Activated CD4-positive, alpha-beta T cell treated with anti-CD3 and anti-CD28 coated beads for 24 hours (primary cell): ENCODE measurements at places on chromosomes 3 and 15.

DNA sequence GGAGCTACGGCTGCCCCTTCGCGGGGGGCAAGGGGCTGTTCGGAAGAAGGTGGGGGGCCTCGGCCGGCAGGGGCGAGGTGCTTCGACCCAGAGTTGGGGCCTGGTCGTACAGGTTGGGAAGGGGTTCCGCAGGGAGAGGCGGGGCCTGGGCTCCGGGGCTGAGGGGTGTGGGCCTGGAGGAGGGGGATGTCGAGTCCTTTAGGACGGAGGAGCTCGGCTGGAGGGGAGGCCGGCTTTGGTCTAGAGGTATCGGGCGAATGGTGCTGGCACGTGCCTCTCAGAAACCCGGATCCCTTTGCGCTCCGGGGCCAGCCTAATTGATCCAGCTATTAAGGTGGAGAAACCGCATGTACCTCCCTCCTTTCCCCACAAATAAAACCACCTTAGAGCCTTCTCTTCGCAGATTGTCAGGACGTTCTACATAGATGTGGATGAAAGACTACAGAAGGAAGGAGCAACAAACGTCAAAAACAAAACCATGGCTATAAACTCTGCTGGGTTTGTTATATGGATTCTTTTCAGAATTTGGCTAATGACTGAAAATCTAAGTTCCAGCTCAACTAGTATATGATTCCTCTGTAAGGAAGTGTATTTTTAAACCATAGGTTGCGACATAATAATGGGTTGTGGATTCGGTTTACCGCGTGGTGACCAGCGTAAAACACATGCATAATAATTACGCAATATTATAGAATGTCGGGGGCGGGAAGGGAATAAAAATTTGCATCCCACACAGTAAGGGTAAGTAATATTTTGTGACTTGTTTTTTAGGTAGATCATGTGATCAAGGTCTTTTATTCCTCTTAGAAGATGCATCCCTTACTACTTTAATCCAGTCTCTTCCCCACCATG, 644 bp upstream of the NGLY1 start:
- no peak for DNase-seq

DNA sequence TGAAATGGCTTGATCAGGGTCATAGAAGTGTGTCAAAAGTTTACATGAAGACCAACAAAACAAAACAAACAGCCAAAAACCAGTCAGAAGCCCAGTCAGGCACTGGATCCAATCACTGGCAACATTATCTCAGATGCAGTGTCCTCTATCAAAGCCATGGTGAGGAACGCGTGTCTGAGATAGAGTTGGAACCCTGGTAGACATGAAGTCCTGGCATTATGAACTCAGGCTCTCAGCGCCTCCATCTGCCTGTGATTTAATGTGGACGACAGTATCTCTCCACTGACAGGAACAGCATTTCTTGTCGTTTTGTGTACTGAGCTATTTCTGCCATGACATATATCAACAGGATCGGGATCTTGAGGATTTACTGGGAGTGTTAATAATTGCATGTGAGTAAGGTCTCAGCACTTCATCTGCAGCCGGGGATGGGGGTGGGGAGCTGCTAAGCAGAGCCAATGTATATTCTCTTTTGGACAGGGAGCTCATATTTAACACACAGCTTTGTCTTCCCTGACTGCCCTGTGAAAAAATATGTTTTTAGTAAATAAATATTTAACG, 1120.0 kb downstream of the IGSF11 start:
- DNase-seq: no peak

- no peak for DNase-seq
Measured at GRCh38 chr3:47310391-47310790, 27.6 kb downstream of the KLHL18 start.

DNA sequence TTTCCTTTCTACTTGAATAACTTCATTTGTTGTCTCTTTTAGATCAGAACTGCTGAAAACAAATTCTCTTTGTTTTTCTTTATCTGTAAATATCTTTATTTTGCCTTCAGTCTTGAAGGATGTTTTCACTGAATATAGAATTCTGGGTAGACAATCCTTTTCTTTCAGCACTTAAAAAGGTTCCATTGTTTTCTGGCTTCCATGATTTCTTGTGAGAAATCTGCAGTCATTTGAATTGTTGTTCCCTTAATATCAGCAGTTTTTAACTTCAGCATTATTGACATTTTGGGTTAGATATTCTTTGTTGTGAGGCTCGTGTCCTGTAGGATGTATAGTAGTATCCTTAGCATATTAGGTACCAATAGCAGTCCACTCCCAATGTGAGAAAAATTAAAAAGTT, 65.8 kb downstream of the SV2B start:
- DNase-seq: no peak

- no peak for DNase-seq
Measured at GRCh38 chr15:85615930-85616329, 178.8 kb downstream of the KLHL25 start.
